ENCODE measurements at places on chromosomes 4 and X. TPM values are rescaled to one million over a fixed set of nuclear protein-coding genes. Genes with fewer than 3 reads are reported as not detected.

The NKRF gene
- 8.2 TPM for total RNA-seq

The PRDM5 gene
- total RNA-seq = 8.2 TPM

The BGN gene
- 71.8 TPM for total RNA-seq

The XAGE1A gene
- total RNA-seq = not detected

The DMD gene
- total RNA-seq = 4.7 TPM

The GPRASP3 gene
- total RNA-seq = 3.9 TPM

The PRRG3 gene
- total RNA-seq = not detected

The GATA1 gene
- total RNA-seq = not detected

The CTAG1B gene
- not detected for total RNA-seq

The RBM46 gene
- total RNA-seq = 0.10 TPM

The MYOZ2 gene
- total RNA-seq = not detected

The SULT1E1 gene
- total RNA-seq = 23.8 TPM

The ADGRG4 gene
- under 0.01 TPM for total RNA-seq

The RAB41 gene
- total RNA-seq = not detected

The YY2 gene
- 1.5 TPM for total RNA-seq
